ENCODE measurements at places on chromosomes 11 and 22. TPM values are rescaled to one million over a fixed set of nuclear protein-coding genes. Genes with fewer than 3 reads are reported as not detected.
A peak's percentile ranks its signal among the peaks of the same experiment; 100 is the strongest.

GRCh38 chr11:376531-377173 is 7.4 kb downstream of the B4GALNT4 start:
- DNase-seq, result no peak
- no peaks in the 10 kb centered on the region for H3K36me3 ChIP-seq
- H3K4me1 ChIP-seq, result no peaks in the 10 kb centered on the region
- no peaks in the 10 kb centered on the region for H3K27me3 ChIP-seq

- no peak for DNase-seq
- H3K4me3 ChIP-seq, result no peak within 1 kb of the TSS
- no peaks in the 10 kb centered on the region for H3K36me3 ChIP-seq
- H3K27ac ChIP-seq, result no peak within 1 kb of the TSS
- no peaks in the 10 kb centered on the region for H3K4me1 ChIP-seq
- no peaks in the 10 kb centered on the region for H3K27me3 ChIP-seq
Measured at GRCh38 chr11:59713745-59714144, at the start of gene OR10V1. OR10V1 (minus strand) TSS chr11:59713845; CDS start chr11:59713845, 0 bp downstream.

DNA sequence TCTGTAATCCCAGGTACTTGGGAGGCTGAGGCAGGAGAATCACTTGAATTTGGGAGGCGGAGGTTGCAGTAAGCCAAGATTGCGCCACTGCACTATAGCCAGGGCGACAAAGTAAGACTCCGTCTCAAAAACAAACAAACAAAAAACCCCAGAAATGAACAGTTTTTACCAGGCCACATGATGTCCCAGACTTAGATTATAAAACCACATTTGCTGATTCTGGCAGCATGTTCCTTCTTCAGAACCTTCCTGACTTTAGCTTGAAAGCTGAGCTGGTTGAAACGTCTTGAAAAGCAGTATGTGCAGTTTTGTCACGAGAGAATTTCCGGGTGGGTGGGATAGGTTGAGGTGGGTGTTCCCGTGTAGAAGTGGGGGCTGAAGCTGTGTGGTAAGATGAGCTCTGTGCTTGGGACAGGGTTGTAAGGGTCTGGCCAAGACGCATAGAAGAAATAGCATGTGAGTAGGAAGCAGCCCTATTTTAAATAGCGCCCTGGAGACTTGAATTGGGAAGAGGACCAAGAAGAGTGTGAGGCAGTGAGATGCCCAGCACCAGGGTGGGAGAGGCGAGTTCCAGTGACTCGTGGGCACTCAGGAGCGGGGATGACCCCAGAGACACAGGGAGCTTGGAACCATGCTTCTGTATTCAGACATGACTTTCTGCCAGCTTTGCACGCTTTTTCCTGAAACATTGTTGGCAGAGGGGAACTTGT is 7.6 kb downstream of the AP2A2 start:
- H3K27me3 ChIP-seq, result no peaks in the 10 kb centered on the region
- no peak overlapping the region for H3K27ac ChIP-seq
- H3K36me3 ChIP-seq, result no peaks in the 10 kb centered on the region
- peaks cover 53% of the 10 kb centered on the region for H3K4me1 ChIP-seq
- no peak for DNase-seq

The GRAMD1B gene
- total RNA-seq, result 28.2 TPM

DNA sequence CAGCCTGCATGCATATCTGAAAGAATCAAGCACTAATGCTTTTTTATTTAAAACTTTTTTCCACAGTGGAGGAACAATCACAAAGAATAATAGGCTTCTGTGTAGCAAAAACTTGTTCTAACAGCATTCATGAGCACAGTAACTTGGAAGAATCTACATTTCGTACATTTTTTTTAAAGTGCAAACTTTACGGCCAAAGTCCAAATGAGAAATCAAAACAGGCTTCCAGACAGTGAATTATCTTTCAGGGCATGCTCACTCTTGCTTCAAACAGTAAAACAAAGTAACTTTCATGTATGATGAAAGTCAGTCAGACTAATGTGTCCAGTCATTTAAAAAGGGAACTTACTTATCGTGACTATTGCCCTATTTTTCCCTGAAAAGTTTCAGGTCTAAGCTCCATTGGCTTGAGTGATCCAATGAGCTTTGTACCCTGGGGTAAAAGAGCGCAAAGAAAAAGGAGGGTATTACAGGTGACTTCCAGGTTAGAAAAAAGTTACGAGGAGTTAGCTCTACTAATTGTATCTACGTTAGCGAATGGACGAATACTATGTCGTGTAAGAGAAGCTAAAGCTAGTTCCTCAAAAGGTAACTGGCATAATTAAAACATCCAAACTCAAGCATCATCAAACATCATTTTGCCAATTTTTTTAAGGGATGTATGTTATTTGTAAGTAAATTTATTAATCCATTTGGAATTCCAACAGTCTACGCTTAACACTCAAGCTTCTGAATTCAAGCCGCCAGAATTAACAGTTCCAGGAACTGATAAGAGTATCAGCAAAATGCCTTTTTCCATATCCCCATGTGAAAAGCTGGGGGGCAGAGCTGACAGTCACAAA is 1.7 kb downstream of the PICALM start:
- DNase-seq, result no peak
- no peaks in the 10 kb centered on the region for H3K27me3 ChIP-seq
- peak overlapping the region; percentile 82 for H3K27ac ChIP-seq
- peak overlapping the region; percentile 85 for H3K4me3 ChIP-seq

- no peaks in the 10 kb centered on the region for H3K4me1 ChIP-seq
- H3K27me3 ChIP-seq, result no peaks in the 10 kb centered on the region
- DNase-seq, result no peak
- H3K27ac ChIP-seq, result no peak overlapping the region
- peaks cover 8% of the 10 kb centered on the region for H3K36me3 ChIP-seq
Measured at GRCh38 chr11:17135916-17136683, 58.6 kb upstream of the RPS13 start.

GRCh38 chr11:35486934-35487333 is 38.5 kb downstream of the PAMR1 start:
- no peak overlapping the region for H3K4me3 ChIP-seq
- H3K4me1 ChIP-seq, result no peaks in the 10 kb centered on the region
- no peak for DNase-seq
- no peak overlapping the region for H3K27ac ChIP-seq

The H19 gene
- total RNA-seq, result not detected

The MPZL2 gene
- total RNA-seq, result 5.5 TPM

DNA sequence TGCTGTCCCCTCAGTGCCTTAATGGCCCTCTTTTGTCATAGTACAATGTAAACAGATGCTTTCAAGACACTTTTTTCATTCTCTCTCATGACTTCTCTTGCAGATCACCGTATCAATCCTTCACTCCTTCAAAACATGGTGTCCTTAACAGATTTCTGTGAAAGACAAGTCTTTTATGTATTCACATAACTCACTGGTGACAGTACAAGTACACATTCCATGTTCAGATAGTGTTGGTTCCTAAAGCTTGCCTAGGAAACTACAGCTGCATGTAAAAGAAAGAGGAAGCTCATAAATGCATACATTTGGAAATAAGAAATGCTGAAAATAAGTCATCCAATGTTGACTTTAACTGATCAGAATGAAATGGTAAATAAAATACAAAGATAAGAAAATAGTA is 5.0 kb upstream of the OR52E6 start:
- no peak for DNase-seq
- no peaks in the 10 kb centered on the region for H3K36me3 ChIP-seq
- no peaks in the 10 kb centered on the region for H3K27me3 ChIP-seq
- H3K4me3 ChIP-seq, result no peak overlapping the region
- H3K4me1 ChIP-seq, result no peaks in the 10 kb centered on the region

All from CD8-positive, alpha-beta memory T cell (primary cell).